ENCODE measurements at places on chromosomes 13 and 19. TPM values are rescaled to one million over a fixed set of nuclear protein-coding genes. Genes with fewer than 3 reads are reported as not detected.

Gene CALR3
- not detected for total RNA-seq

Gene ZNF561
- total RNA-seq = 16.5 TPM

Gene GATAD2A
- total RNA-seq = 63.5 TPM

Gene OVOL3
- total RNA-seq = not detected

Gene KLK7
- total RNA-seq = not detected

Gene IGFL1
- not detected for total RNA-seq

Gene HIF3A
- total RNA-seq = 9.1 TPM

Gene GRIN2D
- 0.15 TPM for total RNA-seq

Gene LAIR1
- not detected for total RNA-seq

Gene PRR19
- 0.84 TPM for total RNA-seq

Gene MYO1F
- 0.15 TPM for total RNA-seq

Gene RYR1
- not detected for total RNA-seq

Gene CACNG8
- total RNA-seq = under 0.01 TPM

Gene FAM216B
- total RNA-seq = not detected

Gene CYP4F2
- total RNA-seq = not detected

Gene DAND5
- total RNA-seq = not detected

Gene PSG1
- not detected for total RNA-seq

Gene EFNA2
- total RNA-seq = not detected

Gene WDR18
- 86.7 TPM for total RNA-seq

Gene MUC16
- not detected for total RNA-seq

Gene LRRC8E
- total RNA-seq = 5.9 TPM

Gene CD37
- not detected for total RNA-seq

Gene HSH2D
- total RNA-seq = not detected

Gene DKKL1
- 1.3 TPM for total RNA-seq

Gene UBE2L5
- not detected for total RNA-seq

Gene GSX1
- not detected for total RNA-seq

Gene LILRB5
- not detected for total RNA-seq

Gene ZNF836
- total RNA-seq = 4.8 TPM

Gene SELENOV
- not detected for total RNA-seq

Gene PIK3R2
- 23.9 TPM for total RNA-seq

Gene IL4I1
- 0.30 TPM for total RNA-seq

Gene ATXN8OS
- not detected for total RNA-seq

Gene CCDC70
- total RNA-seq = not detected

All from bronchus fibroblast of lung (primary cell).